CD4-positive, alpha-beta T cell treated with Interleukin-15 for 1 hour (primary cell): ENCODE measurements at places on chromosomes 11 and 22.

DNA sequence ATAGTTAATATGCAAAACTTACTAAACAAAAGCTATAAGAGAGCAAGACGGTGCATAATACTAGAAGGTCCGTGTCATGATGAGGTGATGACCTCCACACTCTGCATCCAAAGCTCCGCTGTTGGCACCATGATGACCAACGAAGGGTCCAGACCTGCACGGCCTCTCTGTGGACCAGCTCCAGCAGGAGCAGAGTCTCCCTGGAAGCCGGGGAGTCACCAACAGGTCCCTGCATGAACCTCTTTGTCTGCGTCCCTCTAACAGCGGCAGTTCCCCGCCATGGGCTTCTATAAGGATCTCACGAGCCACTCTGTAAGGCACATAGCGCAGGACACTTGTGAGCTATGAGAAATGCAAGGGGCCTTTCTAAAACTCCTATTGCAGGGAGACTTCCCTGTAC is 517.3 kb downstream of the BRD1 start:
- DNase-seq, result no peak

GRCh38 chr11:86214710-86215109 is 29.8 kb upstream of the EED start:
- peak; percentile 40 for DNase-seq

GRCh38 chr11:66688561-66689534 is 11.2 kb upstream of the RBM4B start:
- DNase-seq, result no peak

GRCh38 chr11:26820739-26821138 is 98.9 kb upstream of the SLC5A12 start:
- no peak for DNase-seq

DNA sequence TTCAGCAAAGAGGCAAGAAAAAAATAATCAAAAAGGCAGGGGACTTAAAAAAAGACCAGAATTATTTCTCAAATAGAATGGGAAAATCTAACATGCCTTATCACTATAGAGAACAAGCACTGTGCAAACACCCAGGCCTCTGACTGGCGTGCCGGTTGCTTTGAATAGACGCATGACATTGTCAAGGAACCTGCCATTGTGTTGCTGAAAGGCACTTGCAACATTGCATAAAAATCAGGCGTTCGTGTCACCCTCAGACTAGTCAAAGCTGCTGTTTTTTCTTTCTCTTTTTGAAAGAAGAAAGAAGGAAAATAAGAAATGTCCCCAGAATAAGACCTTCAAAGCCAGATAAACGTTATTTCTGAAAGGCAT is 549.3 kb upstream of the CADM1 start:
- no peak for DNase-seq

- no peak for DNase-seq
Measured at GRCh38 chr11:133134314-133135173, 397.8 kb downstream of the OPCML start.

GRCh38 chr22:44196731-44197131 is 16.0 kb downstream of the PARVG start:
- no peak for DNase-seq

- no peak for DNase-seq
Measured at GRCh38 chr11:44066732-44067141, 667 bp downstream of the ACCS start.

DNA sequence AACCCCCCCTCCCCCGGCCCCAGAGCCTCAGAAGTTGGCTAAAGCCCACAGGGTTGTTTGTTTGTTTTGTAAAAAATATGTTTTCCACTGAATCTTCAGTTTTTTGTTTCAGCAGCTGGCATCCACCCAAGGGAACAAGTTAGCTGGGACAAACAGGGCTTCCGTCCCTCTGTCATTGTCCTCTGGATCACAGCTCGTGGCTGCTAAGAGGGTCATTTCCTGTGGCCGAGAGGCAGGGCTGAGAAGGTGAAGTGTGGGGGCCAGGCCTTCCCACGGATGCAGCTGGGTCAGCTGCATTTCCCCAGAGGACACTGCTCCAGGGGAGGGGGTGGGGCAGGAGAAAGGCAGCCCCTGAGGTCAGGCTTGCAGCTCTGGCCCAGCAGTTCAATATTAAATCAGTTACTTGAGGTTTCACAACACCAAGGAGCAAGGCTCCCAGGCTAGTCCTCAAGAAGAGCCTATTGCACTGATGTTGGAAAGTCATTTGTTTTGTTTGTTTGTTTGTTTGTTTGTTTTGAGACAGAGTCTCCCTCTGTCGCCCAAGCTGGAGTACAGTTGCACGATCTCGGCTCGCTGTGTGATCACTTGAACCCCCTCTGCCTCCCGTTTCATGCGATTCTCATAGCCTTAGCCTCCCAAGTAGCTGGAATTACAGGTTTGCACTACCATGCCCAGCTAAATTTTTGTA is 34.4 kb upstream of the SMTN start:
- DNase-seq, result no peak

GRCh38 chr11:18011633-18012032 is 1.2 kb downstream of the SERGEF start:
- no peak for DNase-seq

- no peak for DNase-seq
Measured at GRCh38 chr11:97622795-97623194, 1233.0 kb downstream of the JRKL start.

DNA sequence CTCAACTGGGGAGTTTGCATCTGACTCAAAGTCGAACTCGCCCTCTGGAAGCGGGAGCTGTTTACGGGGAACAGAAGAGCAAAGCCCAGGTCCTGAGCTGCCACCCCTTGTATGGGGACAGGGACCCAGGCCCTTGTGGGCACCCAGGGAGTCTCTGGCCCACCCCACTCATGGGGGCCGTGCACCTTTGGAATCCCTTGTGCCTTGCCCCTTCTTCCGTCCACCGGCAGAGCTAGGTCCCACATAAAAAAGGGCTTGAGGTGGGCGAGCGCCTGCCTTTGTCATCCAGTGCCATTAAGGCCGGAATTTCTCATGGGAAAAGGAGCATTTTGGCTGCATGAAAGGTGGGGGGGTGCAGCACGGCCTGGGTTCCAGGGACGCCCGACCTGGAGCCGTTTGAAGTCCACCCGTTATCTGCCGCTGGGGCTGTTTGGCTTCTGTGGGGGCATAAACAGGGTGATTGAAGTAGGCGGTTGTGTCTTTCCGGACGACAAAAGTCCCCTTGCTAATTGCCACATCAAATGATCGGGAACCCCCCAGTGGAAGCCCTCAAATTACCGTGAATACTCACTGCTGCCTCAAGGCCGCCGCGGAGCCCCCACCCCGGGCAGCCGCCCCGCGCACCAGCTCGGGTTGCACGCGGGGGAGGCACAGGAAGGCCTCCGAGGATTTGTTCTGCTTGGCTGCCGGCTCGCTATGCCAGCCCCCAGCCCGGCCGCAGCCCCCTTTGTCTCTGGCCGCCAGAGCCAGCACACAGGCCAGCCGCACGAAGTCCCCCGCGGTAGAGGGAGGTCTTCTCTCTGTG is 49.0 kb upstream of the FGF3 start:
- no peak for DNase-seq

DNA sequence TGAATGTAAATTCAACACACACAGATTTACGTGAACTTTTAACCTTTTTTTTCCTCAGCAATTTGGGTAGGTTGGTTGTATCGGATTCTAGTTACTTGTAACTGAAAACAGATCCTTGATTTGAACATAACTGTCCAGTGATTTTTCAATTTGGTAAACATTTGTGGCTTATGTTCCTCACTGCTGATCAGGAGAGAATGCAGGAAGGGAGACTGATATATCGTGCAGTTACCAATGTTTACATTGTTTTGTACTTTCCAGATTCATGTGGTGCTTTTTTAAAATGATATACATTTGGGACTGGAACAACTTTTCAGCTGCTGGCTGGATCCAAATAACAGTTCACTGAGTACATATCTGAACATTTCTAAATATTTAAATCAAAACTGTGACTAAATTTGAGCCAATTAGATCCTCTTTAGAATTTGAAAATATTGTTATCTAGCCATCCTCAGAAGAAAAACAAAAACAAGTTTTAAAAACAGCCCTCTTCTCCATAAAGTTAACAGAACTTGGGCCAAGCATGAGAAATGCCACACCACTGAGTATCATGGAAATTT is 84.3 kb upstream of the MTMR2 start:
- no peak for DNase-seq

GRCh38 chr11:11538277-11538960 is 83.4 kb downstream of the GALNT18 start:
- no peak for DNase-seq

- no peak for DNase-seq
Measured at GRCh38 chr11:3981084-3981633, 113.4 kb upstream of the RRM1 start.
